ENCODE measurements at places on chromosomes 7 and 10. TPM values are rescaled to one million over a fixed set of nuclear protein-coding genes. Genes with fewer than 3 reads are reported as not detected.

MCMBP gene
- 79.0 TPM for total RNA-seq

INPP5F gene
- 23.5 TPM for total RNA-seq

DCLRE1A gene
- total RNA-seq, result 9.1 TPM

NEURL1 gene
- 1.00 TPM for total RNA-seq

MYOZ1 gene
- not detected for total RNA-seq

AKR1C8 gene
- not detected for total RNA-seq
